ENCODE measurements at places on chromosomes 6 and 20.

DNA sequence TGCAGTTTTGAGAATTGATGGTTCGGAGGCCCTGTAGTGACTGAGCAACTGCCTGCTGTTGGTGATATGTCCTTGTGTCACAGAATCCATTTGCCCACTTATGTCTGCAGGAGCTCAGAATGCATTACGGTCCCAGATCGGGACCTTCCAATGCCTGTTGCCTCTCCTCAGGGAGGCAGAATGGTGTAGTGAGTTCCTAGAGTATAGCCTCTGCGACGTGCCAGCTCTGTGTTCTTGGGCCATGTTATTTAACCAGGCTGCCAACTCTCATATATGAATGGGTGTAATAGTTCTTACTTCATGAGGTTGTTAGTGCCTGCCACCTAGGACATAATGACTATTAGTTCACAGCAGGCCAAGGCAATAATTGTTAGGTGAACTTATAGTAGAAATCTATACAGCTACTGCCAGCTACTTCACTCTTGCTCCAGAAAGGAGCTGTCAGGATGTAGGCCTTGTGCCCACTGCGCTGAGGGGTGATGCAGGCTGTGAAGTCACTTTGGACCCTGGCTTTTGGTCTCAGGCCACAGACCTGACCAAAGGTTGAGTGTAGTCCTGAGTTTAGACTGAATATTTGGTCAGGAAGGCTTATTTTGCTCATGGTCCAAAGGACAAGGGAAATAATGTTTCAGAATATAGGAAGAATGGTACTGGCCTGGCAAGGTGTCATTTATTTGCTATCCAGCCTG is 82.1 kb downstream of the ASXL1 start:
- DNase-seq, result no peak

- DNase-seq, result no peak
These were observed 58.3 kb downstream of the IYD start for GRCh38 chr6:150427037-150427602.

DNA sequence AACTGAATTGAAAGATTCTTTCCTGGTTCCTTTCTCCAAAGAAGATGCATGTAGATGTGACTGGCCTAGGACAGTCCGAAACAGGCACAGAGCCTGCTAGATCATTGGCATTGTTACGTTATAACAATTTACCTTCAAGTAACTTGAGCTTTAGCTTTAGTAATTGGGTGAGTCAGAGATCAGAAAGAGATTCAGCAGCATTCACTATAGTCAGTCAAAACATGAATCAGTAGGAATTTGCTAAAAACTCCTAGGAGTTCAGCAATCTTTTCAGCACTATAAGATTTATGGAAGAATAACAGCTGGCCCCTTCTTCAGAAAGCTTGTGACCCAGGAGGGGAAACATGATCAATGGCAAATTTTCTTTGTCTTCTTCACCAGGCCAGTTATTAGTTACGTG is 281.7 kb upstream of the PRDM1 start:
- no peak for DNase-seq

DNA sequence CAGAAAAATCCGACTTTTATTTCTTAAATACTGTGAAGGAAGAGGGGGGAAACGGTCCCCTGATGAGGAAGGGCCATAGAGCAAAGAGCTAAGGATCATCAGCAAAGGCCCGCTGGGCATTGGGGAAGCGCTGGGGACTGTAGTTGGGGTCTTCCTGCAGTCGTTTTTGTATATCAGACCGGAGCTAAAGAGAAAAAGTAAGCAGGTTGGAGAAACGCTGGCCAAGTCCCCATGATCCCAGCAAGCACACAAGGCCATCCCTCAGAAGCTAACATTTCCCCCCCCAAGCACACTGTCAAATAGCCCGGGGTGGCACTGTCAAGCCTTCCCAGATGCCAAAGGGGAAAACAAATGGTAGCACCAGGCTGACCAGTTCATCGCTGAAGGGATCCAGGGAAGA is 13.4 kb downstream of the BAG6 start:
- no peak for DNase-seq

GRCh38 chr6:146191166-146191565 is 162.3 kb downstream of the GRM1 start:
- DNase-seq, result no peak

DNA sequence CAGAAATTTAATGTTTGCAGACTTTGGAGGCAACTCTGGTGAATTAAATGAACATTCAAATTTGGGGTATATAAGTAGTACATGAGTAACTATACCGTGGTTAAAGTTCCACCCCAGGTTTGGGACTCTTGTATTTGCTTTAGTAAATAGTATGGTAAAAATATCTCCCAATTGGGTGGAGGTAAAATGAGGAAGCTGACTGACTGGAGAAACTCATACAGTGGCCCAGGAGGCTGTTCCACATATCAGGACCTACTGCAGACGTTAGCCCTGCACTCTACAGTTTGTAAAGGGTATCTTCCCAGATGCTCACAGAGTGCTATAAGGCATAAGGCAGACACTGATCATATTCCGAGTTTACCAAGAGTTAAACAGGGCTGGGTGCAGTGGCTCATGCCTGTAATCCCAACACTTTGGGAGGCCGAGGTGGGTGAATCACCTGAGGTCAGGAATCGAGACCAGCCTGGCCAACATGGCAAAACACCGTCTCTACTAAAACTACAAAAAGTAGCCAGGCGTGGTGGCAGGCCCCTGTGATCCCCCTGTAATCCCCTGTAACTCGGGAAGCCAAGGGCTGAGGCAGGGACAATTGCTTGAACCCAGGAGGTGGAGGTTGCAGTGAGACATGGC is 53.7 kb downstream of the CPXM1 start:
- DNase-seq, result no peak

- DNase-seq, result no peak
These were observed 165.5 kb upstream of the SCGN start for GRCh38 chr6:25486550-25486949.

DNA sequence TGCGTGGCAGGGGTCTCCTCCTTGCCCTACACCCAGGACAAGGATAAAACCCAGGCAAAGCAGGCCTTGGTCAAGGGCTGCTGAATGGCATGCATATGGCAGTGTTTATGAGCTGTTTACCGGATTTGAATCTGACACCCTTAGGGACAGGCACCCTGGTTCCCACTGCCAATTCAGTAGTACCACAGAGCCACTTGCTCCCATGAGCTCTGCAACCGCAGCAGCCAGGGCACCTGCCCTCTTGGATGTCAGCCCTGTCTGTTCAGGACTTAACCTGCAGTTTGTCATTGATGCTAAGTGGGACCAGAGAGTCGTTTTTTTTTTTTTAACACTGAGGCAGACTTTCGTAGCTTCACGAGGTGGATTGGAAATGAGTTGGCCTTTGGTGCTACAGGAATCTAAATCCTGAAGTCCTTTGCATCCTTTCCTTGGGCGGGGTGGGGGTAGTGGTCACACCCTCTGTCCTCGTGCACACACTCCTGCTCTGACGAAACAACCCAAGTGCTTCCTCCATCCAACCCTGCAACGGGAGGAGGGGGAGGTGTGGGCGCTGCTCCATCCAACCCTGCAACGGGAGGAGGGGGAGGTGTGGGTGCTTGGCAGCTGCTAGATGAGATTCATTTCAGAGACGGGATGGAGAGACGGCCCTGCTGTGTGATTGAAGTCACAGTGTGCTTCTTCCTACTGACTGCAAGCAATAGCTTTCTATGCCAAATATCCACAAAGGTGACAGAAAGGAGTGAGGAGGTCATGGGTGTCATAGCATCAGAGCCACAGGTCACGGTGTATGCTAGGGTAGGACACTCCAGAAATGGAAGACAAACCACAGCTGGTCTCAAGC is 166.5 kb downstream of the SMOC2 start:
- no peak for DNase-seq

DNA sequence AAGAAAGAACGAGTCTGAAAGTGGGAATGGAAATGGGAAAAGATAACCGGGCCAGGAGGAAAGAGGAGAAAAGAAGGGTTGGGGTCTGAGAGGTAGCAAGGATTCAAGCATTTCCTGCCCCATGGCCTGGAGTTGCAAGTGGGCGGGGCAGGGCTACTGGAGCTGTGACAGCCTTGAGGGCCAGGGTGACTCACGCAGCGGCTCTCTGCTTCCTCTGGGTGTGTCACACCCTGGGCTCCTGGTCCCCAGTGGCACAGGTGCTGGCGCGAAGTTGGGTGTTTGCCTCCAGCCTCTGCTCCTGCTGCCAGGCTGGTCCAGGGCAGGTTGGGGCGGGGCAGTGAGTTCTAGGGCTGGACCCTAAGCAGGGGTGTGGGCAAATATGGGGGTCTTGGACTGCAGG is 3.3 kb upstream of the ULBP3 start:
- DNase-seq, result no peak

- DNase-seq, result no peak
These were observed 987.0 kb upstream of the MAP3K7 start for GRCh38 chr6:91573826-91574416.

- DNase-seq, result no peak
These were observed 1492.5 kb downstream of the HACE1 start for GRCh38 chr6:103367212-103367611.

GRCh38 chr6:134249759-134250602 is 67.9 kb downstream of the SGK1 start:
- no peak for DNase-seq

GRCh38 chr20:59515013-59515905 is 89.1 kb upstream of the PHACTR3 start:
- no peak for DNase-seq

DNA sequence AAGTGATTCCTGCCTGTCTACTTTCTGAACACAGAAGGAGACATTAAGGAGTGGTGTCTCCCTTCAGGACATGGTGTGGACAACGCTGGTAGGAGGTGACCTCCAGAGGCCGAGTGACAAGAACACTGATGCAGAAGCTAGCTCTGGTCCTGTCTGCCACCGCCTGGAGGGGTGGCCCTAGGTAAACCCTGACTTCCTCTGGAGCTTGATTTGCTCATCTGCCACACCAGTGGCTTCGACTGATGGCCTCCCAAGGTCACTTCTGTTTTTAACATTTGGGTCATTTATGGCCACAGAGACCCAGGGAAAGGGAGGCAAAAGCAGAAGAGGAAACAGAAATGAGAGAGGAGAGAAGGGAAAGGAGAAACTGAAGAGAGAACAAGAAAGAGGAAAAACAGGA is 49.4 kb upstream of the SLC22A23 start:
- DNase-seq, result no peak

DNA sequence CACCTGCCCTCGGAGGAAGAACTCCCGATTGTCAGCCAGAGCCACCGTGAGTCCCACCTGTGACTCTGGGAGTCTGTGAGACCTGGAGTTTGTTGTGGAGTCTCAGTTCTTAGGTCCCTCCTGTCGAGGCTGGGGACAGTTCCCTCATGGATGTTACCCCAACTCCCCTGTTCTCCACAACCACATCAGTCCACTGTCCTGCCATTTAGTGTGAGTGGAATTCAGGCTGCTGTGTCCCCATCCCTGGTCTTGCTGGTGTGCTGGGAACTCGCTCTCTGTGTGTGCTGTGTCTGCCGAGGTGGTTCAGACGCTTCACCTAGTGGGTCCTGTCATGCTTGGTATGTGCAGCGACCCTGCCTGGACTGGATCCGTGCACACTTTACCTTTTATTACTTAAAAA is 163.2 kb downstream of the DTNBP1 start:
- no peak for DNase-seq

GRCh38 chr20:20205862-20206236 is 153.5 kb downstream of the CFAP61 start:
- no peak for DNase-seq

DNA sequence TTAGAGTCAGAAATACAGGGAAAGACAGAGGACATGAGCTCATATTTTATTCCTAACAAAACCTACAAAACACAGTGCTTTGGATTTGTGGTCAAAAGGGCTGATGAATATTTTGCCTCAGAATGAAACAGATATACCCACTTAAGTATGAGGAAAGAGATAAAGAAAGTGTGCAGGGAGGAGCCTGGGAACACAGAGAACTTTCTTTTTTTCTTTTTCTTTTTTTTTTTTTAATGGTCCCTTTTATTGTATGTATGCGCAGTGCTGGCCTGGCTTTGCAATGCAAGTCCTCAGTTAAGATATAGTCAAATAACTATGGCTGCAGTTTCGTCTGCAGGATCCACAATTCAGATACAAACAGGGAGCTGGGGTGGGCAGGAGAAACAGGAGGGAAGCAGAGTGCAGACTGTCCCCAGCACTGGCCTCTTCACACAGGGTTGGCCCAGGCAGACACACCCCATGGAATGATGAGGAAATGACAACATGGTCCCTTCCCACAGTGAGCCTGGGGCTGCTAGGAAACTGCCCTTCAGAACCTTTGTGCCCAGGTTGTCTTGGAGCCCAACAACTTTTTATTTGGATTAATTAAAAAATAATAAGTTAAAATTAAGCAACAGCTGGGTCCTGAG is 629.8 kb upstream of the AGPAT4 start:
- no peak for DNase-seq

GRCh38 chr6:23608931-23609435 is 517.0 kb upstream of the NRSN1 start:
- no peak for DNase-seq

DNA sequence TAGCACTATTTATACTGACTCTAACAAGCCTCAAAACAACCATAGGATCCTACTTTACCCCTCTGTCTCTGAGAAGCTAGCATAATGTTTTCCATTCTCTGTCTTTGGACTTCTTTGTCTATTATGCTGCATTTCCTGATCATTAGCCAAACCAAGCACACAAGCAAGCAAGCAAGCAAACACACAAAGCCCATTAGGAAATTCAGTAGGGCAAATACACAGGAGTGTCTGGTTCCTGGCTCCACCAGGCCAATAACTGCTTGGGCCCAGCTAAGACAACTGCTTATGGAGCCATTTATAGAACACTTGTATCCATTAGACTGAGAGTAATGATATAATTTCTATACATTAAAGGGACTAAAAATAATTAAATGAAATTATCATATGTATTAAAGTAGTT is 952.9 kb upstream of the EPHA7 start:
- no peak for DNase-seq

DNA sequence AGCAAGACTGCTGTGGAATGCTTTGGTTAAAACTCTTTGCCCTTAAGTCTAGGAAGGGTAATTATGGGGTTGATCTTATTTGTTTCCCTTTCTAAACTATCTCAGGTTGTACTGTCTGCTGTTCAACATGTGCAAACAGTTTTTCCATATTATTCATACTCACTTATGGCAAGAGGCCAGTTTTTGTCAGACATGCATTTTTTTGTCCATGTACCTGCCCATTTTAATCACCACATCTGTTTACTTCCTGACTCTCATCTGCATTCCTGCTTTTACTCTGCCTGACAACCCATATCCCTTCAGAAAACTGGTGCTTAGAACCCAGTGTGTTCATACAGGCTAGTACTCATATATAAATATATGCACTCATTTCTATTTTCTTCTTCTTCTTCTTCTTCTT is 80.3 kb downstream of the LPA start:
- DNase-seq, result no peak

DNA sequence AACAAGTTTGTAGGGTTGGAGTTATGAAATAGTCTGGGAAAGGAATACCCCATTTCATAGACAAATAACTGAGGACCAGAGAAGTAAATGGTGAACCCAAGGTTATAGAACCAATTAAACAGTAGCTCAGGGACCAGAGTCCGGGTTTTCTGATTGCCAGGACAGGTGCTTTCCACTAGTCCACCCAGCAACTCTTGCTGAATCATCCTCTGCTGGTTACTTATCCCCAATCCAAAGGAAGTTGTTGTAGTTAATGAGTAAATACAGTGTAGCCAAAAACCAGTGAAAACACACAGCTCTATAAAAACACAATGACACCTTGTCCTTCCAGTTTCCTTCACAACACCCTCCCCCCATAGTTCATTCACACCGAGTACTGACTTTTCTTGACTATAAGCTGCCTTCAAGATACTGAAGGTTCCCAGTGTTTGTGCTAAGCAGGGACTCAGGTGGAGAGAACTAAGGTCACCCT is 766 bp upstream of the TINAG start:
- DNase-seq, result no peak
